ENCODE measurements at places on chromosomes 4 and X.

DNA sequence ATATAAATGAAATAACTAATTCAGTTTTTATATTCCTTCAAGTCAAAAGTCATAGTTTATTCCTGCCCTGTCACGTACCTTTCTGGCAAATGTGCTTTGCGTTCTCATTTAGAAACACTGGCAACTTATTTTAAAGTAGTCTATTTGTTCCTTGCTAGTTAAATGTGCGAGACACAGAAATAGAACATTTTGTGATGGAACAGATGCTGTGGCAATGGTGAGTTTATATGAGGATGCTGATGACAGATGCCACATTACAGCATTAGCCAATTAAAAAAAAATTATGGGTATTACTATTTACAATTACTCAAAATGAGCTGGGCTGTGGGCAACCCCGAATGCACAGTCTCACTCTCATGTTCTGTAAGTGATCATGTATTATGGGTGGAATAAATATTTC lies 26.1 kb upstream of the EPHA5 start:
- no peak for DNase-seq

DNA sequence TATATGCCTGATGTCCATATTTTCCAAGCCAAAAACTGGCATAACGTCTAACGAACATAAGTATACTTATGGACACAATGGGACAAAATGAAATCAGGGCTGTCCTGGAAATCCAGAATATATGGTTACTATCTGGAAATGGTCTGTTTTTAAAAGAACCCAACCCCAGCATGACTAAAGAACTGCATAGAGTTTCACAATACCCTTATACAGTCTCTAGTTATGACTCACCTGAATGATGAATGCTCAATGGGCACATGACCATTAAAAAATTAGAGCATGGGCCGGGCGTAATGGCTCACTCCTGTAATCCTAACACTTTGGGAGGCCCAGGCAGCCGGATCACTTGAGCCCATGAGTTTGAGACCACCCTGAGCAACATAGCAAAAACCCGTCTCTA lies 31.8 kb downstream of the AMMECR1 start:
- no peak for DNase-seq

DNA sequence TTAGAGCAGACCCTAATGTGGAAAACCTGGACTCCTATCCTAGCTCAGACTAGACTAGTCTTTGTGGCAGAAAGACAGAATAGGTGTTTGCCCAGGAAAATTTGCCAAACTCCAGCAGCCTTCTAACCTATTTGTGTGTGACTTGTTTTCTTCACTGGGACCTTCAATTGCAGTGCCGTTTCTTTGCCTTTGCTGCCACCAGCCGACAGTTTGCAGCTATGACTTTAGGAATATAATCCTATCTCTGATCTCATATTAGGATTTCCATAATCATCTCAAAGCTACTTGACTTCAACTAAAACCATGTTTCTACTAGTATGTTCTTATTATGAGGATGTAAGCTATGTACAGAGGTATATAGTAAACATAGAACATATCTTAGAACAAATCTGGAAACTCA lies 60.2 kb upstream of the PGAM4 start:
- DNase-seq = no peak

DNA sequence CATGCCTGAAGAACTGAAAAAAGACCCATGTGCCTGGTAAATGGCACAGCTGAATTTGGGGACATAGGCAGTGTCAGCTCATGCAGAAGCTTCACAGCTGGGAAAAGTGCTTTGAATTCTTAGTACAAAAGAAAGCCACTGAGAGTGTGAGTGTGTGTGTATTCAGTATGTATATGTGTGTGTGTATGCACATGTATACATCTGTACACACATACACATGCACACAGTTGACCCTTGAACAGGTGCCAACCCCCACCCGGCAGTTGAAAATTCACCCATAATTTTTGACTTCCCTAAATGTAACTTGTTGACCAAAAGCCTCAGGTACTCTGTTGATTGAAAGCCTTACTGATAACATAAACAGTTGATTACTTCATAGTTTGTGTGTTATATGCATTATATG lies 49.5 kb upstream of the ENPP6 start:
- no peak for DNase-seq

- DNase-seq = no peak
Observed at GRCh38 chr4:122815248-122815647, 11.4 kb upstream of the FGF2 start.

DNA sequence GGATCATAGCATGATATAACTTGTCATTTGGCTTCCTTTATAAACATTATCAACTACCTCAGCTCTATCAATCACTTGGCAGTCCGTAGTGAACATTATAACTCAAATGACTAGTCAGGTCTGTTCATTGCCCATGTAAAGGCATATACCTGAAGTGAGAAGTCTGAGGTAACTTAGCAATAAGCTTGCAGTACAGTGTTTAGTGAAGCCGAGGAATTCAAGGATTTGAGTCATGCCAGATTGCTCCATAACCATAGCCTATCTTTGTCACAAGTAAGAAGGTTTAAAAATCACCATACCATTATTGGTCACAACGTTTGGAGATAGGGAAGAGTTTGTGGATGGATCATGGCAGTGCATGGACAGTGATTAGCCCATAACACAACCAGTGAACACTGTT lies 41.6 kb downstream of the AR start:
- DNase-seq = no peak

- no peak for DNase-seq
Observed at GRCh38 chrX:1719270-1719669, 104.4 kb downstream of the ASMT start.

DNA sequence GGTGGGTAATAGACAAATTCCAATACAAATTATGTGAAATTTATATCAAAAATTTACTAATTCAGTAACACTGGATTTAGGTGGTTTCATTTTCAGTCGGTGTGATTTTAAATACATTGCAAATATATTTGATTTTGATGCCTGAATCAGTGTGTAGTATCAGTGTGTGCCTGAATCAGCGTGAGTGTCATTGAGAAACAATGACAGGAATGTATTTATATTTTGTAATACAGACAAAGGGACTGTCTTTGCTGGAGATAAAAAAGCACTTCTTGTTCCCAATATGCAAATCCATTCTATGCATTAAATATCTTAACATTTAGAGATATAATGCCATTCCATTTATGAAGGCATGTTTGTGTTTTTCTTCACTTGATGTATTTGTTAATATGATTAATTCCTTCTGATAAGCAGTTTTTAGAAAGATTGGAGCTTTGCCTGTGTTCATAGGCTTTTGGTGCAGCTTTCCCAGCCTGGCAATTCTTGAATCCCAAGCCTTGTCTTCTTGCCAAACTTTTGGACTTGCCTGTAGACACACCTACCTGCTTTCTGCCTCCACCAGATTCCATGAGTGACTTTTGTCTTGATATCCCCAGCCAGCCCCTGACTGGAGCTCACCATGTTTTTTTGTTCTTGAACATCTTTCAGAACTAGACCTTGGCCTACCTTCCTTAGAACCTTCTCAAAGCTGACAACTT lies 243.8 kb downstream of the ADGRL3 start:
- DNase-seq = no peak

- no peak for DNase-seq
Observed at GRCh38 chrX:69618803-69619202, 2.9 kb downstream of the EDA start.

- DNase-seq = no peak
Observed at GRCh38 chrX:101986586-101986985, 54.8 kb upstream of the ZMAT1 start.

DNA sequence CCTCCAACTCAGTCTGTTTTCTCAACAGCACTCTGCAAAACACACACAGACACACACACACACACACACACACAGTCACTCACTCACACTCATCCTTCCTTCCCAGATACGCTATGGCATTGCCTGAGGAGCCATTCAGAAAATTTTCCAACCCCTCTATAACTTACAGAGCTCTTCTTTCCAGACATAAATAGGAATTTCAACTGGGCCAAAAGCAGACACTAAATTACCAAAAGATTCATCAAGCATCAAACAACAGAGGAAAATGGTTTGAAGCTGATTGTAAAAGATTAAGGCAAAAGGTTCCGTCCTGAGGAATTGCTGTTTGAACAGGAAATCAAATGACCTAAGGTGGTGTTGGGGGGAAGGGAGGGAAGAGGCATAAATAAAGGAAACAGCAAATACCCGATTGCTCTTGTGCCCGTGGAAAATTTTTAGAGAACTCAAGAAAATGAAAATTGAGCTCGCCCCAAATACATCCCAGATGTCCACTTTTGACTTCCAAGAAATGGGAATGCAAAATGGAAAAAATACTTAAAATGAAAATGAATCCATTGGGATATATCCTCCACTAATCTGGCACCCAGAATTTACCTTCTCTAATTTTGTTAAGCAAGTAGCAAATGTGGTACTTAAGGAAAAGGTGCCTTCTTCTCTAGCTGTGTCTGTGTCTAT lies 183.6 kb downstream of the QDPR start:
- no peak for DNase-seq

DNA sequence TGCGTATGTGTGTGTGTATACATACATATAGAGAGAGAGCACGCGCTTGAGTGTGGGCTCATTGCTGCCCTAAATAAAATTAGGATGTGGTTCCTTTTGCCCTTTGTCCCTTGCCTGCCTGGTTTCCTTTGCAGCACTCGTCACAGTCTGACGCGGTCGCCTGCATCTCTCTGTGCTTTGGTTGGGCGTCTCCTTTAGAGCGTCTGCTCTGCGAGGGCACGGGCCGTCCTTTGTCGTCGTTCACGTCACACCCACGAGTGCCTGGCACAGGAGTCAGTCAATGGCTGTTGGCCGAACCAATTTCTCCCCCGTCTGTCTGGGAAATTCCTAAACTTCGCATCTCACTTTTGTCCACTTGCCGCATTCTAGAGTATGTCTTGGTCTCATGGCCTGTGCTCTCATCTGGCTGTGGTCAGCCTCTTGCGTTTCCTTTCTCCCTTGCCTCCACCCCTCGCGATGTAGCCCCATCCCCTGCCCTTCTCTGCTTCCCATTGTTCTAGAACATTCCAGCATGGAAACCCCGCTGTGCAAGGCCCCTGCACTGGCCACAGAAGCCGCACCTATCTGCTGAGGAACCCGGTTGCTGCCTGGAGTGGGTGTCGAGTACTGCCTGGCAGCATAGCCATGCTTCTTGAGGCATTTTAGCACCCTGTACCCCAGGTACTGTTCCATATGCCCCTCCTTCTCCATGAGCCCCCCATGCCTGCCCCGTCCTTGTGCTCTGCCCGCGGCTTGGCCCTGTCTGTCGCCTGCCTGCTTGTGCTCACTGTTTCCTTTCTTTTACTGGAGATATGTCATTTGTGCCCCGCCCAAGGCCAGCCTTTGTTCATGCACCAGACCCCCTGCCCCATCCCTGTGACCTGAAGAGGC lies 8.0 kb downstream of the MAEA start:
- DNase-seq = no peak

DNA sequence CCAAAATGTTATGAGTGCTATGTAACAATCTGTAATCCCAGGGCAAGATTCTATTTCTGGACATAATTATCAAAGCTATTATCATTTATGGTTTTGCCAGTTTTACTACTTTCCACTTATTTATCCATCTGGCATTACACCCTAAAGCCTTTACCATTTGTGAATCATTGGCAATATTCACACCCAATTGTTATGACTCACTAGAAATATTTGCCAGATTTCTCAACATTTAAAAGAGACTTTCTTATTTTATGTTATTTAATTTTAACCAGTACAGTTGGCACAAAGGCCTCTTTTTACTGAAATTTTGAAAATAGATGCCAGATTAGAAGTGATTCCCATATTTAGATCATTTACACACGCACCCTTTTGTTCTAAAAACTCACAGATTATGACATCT lies 242.7 kb upstream of the WDFY3 start:
- DNase-seq = no peak

DNA sequence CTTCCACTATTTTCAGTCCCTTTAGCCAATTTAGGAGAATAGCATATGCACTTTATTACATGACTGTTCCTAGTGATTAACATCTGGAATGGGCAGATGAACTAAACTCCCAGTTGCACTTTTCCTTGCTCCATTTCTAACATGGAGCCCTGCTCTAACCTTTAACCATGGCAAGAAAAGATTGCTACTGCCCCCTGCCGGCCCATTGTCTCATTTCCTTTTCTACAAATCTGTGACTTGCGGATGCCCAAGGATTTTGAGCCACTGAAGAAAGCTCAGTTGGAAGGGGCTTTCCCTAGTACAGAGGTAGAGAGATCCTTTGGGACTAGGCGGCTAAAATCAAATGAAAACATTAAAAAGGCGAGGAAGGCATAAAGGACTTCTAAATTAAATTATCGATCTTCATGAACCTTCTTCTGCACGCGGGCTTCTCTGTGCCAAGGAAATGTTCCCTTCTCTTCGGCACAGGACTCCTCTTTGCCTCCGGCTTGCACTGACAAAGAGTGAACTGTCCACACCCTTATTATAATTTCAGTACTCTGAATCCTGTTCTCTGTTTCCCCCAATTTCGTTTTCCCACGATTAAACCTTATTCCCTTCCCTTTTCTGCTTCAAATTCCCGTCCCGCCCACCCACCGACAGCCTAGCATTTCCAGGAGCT lies 577 bp upstream of the GLRA2 start:
- peak; percentile 42 for DNase-seq

DNA sequence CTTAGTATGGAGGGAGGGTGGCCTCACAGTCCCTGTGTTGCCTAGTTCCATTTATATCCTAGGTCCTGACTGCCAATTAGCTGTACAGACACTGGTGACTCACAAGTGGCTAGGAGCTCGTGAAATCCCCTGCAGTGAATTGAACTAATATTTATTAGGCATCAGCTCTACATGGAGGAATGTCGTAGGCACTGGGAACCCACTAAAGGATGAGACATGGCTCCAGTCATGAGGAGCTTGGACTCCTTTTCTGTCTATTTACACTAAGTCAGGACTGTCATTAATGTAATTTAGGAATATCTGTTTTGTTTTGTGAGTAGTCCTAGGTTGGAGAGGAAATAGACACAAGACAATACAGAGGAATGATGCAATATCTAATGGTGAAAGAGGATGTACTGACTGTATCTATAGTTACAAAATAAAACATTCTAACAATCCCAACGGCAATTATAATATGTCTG lies 67.7 kb downstream of the MID1IP1 start:
- DNase-seq = no peak

GRCh38 chr4:125022855-125023501 lies 291.8 kb upstream of the FAT4 start:
- no peak for DNase-seq

DNA sequence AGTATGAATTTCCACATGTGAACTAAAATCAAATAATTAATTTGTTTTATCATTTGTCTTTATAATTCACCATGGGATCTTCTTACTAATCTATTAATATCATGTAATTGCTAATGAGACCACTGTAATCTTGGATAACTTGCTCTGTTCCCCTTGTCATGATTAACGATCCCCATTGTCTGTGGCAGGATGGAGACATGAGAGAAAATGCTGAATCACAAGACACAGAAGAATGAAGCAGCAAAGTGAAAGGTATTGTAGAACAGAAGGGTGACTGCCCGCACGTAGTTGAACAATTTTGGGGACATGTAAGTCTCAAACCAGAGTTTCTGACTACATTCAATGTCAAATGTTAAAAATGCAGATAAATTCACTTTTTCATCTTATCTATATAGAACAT lies 135.2 kb downstream of the EPHA5 start:
- no peak for DNase-seq

GRCh38 chr4:154313004-154313585 lies 178.5 kb downstream of the DCHS2 start:
- no peak for DNase-seq

- DNase-seq = no peak
Observed at GRCh38 chr4:184099000-184099399, 118.7 kb downstream of the ENPP6 start.

GRCh38 chr4:143178923-143179322 lies 5.8 kb upstream of the USP38 start:
- DNase-seq = no peak

Data from T-cell (primary cell).